ENCODE measurements at places on chromosomes 3 and 15.

GRCh38 chr3:45972534-45973402 lies 22.9 kb downstream of the FYCO1 start:
- DNase-seq = no peak

DNA sequence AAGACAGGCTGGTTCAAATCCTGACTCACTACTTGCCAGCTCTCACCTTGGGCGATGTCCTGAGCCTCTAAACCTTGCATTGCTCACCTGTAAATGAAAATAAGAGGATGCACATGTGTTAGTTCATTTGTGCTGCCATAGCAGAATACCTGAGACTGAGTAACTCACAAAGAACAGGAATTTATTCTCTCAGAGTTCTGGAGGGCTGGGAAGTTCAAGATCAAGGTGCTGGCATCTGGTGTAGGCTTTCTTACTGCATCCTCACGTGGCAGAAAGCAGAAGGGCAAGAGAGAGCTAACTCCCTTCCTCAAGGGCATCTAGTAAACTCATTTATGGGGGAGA lies 222.7 kb downstream of the MTHFS start:
- DNase-seq = no peak

GRCh38 chr3:107855710-107856109 lies 235.1 kb downstream of the CD47 start:
- DNase-seq = no peak

DNA sequence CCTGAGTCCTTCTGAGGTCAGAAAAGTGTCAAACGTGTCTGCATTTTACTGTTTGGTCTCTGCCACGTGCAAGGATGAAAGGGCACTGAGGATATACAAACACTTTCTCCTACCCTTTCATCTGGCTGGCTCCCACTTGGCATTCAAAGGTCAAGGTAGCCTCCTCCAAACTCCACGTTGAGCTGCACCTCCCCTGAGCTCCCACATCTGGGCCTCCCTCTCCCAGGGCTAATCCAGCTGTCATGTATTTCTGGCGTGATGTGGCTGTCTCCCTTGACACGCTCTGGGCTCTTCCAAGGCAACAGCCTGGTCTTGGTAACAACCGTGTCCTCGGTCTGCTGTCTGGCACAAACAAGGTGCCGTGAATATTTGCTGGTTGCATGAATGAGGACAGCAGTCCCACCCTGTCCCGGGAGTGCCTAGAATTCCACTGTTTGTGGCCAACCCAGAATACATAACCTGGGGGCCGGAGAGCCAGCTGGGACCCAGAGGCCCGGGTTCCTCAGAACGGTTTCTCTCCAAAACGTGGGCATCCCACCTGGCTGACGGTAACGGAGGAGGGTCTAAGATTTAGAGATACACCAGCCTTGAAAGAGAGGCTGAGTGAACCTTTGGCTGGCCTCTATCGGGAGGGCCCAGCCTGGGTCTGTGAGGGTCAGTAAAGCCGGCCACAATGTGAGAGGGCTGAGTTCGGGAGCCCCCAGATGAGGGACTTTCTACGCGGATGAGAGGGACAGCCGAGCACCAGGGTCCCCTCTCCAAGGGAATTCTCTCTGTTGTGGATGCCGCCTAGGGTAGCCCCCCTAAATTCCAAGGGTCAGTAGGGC lies 767 bp downstream of the GLT8D1 start:
- peak; percentile 39 for DNase-seq

DNA sequence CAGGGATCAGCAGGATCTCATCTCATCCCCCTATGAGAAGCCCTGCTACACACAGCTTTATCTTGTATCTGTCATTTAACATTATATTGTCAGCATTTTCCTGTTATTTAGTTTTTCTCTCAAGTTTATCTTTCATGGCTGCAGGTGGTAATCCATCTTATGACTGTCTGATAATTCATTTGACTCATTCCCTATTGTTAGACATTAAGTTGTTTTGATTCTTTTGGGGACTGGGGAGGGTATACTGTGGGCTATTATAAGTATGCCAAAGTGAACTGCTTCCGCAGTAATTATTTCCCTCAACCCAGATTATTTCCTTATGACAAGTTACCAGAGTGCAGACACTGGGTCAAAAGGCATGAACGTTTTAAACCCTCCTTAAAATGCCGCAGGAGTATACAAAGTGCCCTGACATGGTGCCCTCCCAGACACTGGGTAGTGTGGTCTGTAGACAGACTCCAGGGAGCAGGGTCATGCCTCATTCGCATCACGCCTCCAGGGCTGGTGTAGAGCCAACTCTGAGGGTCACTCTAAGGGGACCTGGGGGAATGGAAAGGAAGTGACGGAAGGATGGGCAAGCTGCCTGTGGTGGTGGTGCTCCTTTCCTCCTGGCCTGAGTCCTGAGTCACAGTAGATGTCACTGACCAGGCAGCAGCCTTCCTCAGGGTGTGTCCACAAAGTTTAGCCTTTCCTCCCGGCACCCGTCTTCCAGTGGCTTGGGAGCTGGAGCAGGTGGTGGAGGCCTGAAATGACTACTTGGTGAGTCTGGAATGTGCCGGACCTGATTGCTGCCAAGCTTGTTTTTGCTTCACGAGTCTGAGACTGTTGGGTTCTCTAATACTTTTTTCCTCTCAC lies 11.6 kb downstream of the GPR160 start:
- no peak for DNase-seq

GRCh38 chr3:182794455-182795388 lies 1.4 kb downstream of the ATP11B start:
- DNase-seq = no peak

Data from hypothalamus (tissue), 51 donors.